NCI-H2081 (cell line): ENCODE measurements at places on chromosomes 11 and 22.

- DNase-seq = no peak
These were observed 229.6 kb downstream of the SWAP70 start for GRCh38 chr11:9893474-9893873.

- DNase-seq = peak; percentile 32
These were observed 268.6 kb downstream of the TBC1D22A start for GRCh38 chr22:47030881-47031627.

GRCh38 chr11:15707971-15708370, 593.2 kb downstream of the INSC start:
- DNase-seq = peak; percentile 70

GRCh38 chr11:83063073-83063754, 8.5 kb downstream of the RAB30 start:
- peak; percentile 19 for DNase-seq

DNA sequence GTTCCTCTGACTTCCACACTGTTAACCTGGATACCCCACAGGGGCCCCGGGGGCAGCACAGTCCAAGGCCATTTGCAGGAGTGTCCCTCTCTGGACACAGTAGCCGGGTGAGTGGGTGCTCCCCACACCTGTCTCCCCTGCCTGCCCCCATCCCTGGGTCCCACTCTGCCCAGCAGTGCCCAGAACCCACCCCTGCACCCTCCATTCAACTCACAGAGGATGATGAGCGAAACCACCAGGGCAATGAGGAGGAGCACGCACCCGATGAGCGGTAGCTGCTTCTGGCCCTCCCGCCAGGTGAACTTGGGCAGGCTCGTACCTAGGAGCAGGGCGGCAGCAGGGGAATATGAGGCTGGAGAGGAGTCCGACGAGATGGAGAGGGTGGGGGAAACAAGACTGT, 12.2 kb downstream of the TMPRSS13 start:
- no peak for DNase-seq

GRCh38 chr22:20015971-20016733, 471 bp downstream of the ARVCF start:
- no peak for DNase-seq

DNA sequence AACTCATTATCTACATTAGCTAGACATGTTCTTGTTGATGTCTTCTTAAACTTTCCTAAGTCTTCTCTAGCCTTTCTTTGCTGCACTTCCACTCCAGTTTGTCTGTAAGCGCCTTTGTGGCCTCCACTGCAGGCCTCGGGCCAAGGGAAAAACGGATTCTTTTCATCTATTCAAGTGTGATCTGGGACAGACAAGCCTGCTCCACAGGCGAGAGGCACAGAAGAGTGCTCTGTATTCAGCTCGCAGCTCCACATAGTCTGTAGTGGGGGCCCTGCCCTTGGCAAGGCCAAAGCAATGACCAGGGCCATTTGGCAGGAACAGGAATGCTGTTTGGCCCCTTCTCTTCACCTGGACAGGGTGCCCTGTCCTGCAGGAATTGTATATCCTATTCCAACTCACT, 84.1 kb upstream of the BARX2 start:
- no peak for DNase-seq

DNA sequence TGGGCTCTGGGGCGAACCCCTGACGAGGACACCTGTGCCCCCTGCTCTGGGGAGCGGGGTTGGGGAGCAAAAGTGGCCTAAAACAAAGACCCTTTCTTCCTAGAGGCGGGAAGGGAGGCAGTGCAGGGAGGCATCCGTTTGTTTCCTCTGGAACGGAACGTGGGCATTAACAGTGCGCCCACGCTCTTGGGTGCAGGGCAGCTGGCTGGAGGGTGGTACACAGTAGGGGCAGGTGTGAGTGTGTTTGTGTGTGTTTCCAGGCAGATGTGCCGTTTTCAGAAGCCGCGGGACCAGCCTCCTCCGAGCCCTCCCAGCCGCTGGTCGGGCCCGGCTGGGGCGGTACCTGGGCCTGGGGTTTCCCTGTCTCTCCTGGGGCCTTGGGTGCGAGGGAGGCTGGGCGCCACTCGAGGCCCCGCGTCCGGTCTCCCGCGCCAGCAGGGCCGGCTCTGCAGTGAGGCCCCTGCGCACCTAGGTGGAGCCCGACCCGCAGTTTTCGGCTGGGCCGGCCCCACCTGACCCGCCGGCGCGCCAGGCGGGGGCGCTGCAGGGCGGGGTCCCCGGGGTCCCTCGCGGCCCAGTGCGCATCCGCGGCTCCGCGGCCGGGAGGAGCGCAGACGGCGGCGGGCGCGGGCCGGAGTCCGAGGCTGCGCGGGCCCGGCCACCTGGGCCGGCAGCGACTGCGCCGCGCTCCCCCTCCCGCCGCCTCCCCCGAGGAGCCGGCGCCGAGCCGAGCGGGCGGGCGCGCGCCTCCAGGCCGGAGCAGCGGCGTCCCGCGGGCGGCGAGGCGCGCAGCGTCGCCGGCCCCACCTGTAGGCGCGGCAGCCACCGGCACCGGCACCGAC, 1252.7 kb downstream of the BRD1 start:
- peak; percentile 66 for DNase-seq

DNA sequence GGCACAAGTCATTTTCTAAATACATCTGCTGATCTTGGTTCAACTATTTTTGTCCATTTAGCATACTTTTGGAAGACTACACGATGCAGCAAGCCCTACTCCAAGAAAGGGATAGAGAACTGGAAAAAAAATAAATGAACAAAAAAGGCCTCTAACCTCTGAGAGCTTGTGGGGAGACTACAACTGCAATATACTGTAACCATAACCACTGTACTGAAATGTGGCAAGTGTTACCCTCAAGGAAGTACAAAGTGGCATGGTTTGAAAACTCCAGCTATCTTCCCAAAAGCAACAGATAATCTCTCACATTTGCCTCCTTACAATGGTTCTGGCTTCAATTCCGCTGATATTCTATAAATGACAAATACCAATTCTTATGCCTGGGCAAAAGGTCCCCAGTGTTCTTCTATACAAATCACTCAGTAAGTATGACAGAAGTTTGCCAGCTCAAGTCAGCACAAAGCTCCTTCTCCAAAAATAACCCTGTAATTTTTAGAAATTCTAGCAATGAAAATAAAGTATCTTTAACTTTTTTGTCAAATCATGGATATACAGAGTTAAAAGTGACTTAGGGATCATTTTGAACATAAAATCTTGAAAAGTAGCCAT, 22.9 kb downstream of the AMBRA1 start:
- no peak for DNase-seq

GRCh38 chr11:19027829-19028595, 32.5 kb downstream of the MRGPRX2 start:
- DNase-seq = no peak

GRCh38 chr11:2569731-2570210, 125.0 kb downstream of the KCNQ1 start:
- DNase-seq = no peak

DNA sequence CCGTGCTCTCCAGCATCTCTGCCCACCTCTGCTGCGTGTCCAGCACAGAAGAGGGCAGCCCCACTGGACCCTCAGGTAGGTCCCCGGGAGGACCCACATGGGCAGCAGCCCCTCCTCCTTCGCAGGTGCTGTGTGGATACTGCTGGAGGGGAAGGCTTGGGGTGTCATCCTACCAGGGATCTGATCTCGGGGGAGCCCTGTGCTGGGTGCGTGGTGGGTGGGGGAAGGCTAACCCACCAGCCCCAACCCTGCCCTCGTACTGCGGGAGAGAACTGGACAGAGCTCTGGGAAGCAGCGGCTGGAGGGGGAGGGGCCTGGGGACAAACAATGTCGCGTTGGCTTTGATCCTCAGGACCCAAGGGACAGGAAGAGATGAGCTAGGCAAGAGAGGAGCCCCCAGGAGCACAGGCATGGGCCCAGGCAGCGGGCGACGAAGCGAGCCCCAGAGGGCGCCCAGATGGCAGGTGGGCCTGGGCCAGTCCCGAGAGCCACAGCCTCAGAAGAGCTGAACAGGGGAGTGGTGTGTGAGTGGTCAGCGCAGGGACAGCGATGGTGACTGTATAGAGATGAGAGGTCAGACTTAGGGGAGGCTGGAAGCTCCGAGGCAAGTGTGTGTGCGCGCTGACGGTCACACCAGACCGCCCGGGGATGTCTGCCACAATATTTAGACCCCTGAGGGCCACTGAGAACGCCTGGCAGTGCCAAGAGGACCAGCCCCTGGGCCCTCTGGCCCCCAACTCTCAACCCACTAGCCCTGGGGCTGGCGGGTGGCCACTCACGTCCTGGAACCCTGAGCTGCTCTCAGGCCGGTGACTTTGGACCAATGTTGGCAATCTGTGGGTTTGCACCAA, 1.4 kb upstream of the PIM3 start:
- DNase-seq = no peak

DNA sequence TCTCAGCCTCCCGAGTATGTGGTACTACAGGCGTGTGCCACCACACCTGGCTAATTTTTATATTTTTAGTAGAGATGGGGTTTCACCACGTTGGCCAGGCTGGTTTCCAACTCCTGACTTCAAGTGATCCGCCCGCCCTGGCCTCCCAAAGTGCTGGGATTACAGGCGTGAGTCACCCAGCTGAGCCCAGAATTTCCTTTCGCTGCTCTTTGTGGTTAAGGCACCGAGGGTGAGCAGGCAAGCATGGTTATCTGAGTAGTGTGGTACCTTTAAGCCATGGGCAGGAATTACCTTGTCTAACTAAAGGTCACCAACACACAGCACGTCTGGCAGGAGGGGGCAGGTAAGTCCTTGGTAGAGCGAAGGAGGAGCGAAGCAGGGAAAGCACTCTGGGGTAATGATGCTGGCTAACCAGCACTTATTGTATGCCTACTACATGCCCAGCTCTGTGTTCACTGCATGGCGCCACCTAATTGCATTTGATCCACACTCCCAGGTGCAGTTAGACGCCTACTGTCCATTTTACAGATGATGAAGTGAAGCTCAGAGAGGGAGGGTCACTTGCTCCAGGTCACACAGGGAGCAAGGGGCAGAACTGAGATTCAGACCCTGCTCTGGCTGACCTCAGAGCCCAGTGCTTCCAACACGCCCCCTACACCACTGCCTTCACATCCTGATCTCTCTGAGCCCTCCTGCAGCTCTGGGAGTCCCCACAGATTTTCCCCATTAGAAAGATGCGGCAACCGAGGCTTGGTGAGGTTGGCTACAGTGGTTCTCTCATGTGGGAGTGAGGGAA, 45.7 kb downstream of the TRIOBP start:
- DNase-seq = no peak

DNA sequence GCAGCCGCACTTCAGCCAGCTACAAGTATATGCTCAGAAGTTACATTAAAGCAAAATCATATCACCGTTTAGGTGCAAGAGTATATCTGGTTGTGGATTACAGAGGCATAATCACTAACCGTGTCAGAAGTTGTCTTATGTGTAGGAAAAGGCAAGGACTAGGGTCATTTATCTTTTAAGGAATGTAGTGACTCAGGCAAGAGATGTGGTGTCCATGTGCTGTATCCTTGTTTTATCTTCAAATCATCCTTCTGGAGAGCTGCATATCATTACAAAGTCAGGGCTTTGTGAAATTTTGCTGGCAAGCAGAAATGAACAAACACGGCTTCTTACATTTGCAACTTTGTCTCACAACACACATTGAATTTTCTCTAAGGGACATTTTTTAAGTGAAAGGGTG, 12.7 kb upstream of the CHORDC1 start:
- no peak for DNase-seq

- DNase-seq = no peak
These were observed 106.0 kb downstream of the TRIM29 start for GRCh38 chr11:120031612-120032600.

DNA sequence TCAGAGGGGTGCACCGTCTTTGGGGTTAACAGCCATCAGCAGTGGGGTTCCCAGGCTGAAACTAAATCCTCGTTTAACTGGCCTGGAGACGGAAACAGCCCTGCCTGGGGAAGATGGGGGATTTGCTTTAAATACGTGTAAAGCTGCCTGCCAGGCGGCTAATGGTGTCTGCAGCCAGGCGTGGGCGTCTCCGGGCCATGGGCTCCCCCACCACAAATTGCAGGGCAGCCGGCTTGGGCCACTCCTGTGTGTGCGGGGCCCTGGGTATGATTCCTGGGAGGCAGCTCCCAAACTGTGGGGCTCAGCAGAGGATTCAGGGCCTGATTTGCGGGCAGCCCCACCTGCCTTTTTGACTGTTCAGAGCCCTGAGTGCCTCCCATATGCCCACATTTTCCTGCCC, 110.5 kb downstream of the KCNQ1 start:
- no peak for DNase-seq

GRCh38 chr11:67276781-67277230, 10.5 kb downstream of the GRK2 start:
- DNase-seq = no peak

DNA sequence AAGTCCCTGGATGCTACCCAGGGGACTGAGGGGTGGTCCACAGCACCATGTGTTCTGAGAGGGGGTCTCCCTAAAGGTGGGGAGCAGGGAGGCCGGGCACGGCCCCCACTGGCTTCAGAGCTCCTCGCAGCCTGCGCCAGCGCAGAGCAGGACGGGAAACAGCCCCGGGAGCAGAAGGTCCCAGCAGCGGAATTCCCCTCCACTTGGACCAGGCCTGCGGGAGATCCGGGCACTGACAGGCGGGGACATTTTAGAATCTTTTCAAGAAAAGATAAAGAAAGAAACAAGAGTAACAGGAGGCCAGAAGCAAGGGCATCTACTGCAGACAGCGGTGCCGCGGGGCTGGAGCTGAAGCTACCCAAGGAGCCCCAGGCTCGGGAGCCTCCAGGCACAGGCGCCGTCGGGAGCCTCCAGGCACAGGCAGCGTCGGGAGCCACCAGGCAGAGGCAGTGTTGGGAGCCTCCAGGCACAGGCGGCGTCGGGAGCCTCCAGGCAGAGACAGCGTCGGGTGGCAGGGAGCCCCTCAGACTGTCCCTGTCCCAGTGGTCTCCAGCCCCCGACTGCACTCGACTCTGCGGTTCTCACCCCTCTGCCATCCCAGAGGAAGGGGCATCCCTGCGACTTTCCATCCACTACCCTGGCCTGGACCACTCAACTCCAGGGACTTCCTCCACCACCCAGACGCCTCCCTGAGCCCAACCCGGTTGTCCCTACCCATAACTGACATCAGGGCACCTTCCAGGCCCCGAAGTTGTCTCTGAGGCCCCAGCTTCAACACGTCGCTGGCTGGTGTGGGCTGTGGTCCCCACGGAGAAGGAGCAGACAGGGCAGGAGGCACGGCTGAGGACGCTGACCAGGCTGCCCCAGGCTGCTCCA, 211.1 kb downstream of the BRD1 start:
- DNase-seq = no peak

DNA sequence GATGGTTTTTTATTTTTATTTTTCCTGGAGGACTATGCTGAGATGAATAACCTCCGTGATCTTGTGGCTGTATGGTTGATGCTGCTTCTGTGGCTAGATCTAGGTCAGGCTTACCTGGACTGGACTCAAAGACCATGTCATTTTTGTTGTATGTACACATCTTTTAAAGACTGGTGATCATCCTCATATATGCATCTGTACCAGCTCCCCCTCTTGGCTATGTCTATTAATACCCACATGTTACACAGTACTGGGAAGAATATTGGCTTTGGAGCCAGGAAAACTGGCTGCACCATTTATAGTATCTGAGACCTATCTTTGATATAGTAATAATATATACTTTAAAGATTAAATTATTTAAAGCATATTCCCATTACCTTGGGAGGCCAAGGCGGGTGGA, 18.4 kb upstream of the PITPNB start:
- DNase-seq = no peak

GRCh38 chr11:8634498-8634897, 40.5 kb upstream of the STK33 start:
- no peak for DNase-seq

- no peak for DNase-seq
These were observed 25.0 kb downstream of the SHISAL1 start for GRCh38 chr22:44287741-44288140.
